ENCODE measurements at places on chromosomes 11 and 22. TPM values are rescaled to one million over a fixed set of nuclear protein-coding genes. Genes with fewer than 3 reads are reported as not detected.

GRCh38 chr11:117095284-117096161, 2.7 kb downstream of the SIK3 start:
- H3K27me3 ChIP-seq = no peaks in the 10 kb centered on the region
- H3K4me3 ChIP-seq = peak overlapping the region; percentile 5
- no peak for DNase-seq
- H3K4me1 ChIP-seq = peaks cover 71% of the 10 kb centered on the region
- peak overlapping the region; percentile 92 for H3K27ac ChIP-seq
- H3K36me3 ChIP-seq = no peaks in the 10 kb centered on the region

- peak; percentile 33 for DNase-seq
- no peaks in the 10 kb centered on the region for H3K4me1 ChIP-seq
- no peak overlapping the region for H3K27ac ChIP-seq
Measured at GRCh38 chr22:30867746-30868662, 100.6 kb downstream of the MORC2 start.

DNA sequence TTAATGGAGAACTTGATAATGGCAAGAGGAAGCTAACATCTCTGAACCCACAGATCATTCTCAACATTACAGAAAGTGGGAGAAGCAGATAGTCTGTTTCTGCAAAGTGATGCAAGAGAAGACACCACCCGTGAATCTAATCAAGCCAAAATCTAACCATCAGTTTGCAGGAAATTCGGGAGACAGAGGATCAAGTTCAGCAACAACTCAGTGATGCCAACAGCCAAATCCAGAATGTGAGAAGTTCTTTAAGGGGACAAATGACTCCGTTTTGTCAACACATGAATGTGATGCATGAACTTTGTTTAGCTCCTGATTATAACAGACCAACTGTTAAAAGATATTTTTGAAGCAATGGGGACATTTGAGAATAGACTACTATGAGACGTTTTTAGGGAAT, 95.2 kb upstream of the LDLRAD3 start:
- H3K4me1 ChIP-seq = peaks cover 5% of the 10 kb centered on the region
- no peak for DNase-seq
- H3K27me3 ChIP-seq = no peaks in the 10 kb centered on the region

Gene GGTLC3
- total RNA-seq = not detected

GRCh38 chr11:95895815-95896214, 28.1 kb downstream of the MTMR2 start:
- H3K27me3 ChIP-seq = no peaks in the 10 kb centered on the region
- H3K36me3 ChIP-seq = no peaks in the 10 kb centered on the region
- peaks cover 2% of the 10 kb centered on the region for H3K4me1 ChIP-seq
- no peak overlapping the region for H3K27ac ChIP-seq
- no peak for DNase-seq
- no peak overlapping the region for H3K4me3 ChIP-seq

Gene SYCE3
- total RNA-seq = not detected

- no peaks in the 10 kb centered on the region for H3K36me3 ChIP-seq
- peak overlapping the region; percentile 86 for H3K4me3 ChIP-seq
- DNase-seq = no peak
- H3K27me3 ChIP-seq = no peaks in the 10 kb centered on the region
- no peaks in the 10 kb centered on the region for H3K4me1 ChIP-seq
Measured at GRCh38 chr11:17275400-17276235, 921 bp upstream of the NUCB2 start.

DNA sequence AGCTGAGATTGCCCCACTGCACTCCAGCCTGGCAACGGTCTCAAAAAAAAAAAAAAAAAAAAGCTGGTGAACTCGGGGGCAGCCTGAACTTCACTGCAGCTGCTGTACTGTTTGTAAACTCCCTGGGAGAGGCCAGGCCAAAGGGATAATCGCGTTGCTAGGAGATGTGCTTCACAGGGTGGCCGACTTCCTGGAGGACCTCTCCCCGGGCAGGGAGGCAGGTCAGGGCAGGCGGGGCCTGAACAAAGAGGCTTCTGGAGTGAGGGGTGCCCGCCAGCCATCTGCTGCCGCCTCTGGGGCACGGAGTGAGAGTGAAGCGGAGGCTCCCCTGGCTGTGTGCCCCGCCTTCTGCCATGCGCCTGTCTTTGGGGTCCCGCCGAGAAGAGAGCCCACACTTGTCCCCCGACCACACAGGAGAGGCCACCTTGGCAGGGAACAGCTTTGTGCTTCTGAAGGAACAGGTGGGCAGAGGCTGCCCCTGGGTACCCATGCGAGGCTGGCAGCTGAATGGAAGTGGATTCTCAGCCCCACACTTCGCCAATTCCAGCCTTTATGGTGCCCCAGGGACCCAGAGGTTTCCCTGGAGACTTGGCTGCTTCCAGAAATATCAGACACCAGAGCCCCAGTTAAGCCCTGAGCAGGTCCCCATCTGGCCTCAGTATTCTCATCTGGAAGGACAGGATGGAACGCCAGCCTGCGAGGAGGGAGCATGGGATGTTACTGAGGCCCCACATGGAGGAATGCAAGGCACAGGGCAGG, 29.6 kb downstream of the TMEM184B start:
- no peaks in the 10 kb centered on the region for H3K27me3 ChIP-seq
- no peak overlapping the region for H3K4me3 ChIP-seq
- H3K4me1 ChIP-seq = no peaks in the 10 kb centered on the region
- H3K27ac ChIP-seq = peak overlapping the region; percentile 32
- H3K36me3 ChIP-seq = no peaks in the 10 kb centered on the region
- DNase-seq = peak; percentile 46

DNA sequence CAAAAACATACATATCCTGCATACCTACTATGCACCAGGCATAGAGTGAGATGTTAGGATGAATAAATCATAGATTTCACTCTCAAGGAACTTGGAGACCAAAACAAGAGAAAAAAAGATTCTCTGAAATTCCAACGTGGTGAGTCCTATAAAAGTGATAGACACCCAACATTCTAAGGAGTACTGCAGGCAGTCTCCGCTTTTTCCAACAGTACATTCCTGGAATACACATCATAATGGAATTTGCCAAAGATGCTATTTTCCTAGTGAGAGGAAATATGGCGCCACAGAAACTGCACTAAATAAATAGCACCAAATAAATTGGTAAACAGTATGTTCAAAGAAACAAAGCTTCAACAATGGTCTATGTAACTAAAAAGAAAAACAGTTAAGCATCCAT, 6.0 kb downstream of the TMEM123 start:
- DNase-seq = no peak
- no peak overlapping the region for H3K4me3 ChIP-seq
- peaks cover 38% of the 10 kb centered on the region for H3K4me1 ChIP-seq
- H3K27me3 ChIP-seq = no peaks in the 10 kb centered on the region

- H3K4me1 ChIP-seq = peaks cover 4% of the 10 kb centered on the region
- no peak for DNase-seq
- no peak overlapping the region for H3K4me3 ChIP-seq
- H3K27me3 ChIP-seq = no peaks in the 10 kb centered on the region
- no peaks in the 10 kb centered on the region for H3K36me3 ChIP-seq
Measured at GRCh38 chr11:128488471-128488870, 98.9 kb downstream of the ETS1 start.

Gene C11orf87
- total RNA-seq = not detected

DNA sequence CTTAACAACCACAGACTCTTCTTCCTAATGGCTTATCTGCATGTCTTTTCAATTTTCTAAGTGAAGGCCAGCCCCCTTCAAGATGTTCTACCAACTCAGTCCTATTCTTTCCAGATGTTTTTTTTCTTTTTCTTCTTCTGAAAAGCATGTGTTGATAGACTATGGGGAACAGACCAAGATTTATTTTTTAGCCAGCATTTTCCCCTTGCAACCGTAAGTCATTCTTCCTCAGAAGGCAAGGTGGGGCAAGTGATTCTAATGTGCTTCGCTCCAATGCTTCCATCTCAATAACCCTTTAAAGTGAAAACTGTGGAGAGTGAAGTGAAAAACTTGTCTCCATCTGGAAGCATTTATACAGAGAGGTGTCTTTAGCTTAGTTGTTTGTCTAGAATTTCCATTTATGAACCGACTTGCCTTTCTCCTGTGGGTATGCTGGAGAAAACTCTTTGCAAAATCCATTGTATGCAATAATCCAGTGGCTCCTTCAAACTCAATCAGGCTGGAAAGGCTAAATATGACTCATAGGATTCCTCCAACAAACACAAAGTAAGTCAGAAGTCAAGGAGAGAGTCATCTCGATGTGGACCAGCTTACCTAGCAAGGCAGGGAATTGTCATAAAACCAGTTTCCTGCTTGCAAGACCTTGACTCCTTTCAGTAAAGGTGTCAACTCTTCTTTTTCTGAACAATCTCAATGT, 83.7 kb downstream of the MAML2 start:
- H3K36me3 ChIP-seq = no peaks in the 10 kb centered on the region
- H3K27me3 ChIP-seq = no peaks in the 10 kb centered on the region
- peaks cover 5% of the 10 kb centered on the region for H3K4me1 ChIP-seq
- no peak overlapping the region for H3K4me3 ChIP-seq

GRCh38 chr22:23899042-23899745, 5.0 kb downstream of the MIF start:
- peaks cover 2% of the 10 kb centered on the region for H3K4me1 ChIP-seq
- peaks cover 4% of the 10 kb centered on the region for H3K36me3 ChIP-seq

Gene OR10G8
- not detected for total RNA-seq

DNA sequence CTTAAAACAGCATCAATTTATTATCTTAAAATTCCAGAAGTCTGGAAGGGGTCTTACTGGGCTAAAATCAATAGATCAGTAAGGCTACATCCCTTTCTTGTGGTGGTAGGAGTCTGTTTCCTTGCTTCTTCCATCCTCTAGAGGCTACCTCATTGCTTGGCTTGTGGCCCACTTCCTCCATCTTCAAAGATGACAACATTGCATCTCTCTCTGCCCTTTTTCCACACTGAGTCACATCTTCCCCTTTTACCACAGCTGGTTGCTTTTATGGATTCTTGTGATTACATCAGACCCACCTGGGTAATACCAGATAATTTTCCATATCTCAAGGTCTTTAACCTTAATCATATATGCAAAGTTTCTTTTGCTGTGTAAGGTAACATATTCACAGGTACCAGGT, 60.9 kb downstream of the GRIA4 start:
- no peaks in the 10 kb centered on the region for H3K36me3 ChIP-seq
- H3K27ac ChIP-seq = no peak overlapping the region
- no peak overlapping the region for H3K4me3 ChIP-seq
- no peaks in the 10 kb centered on the region for H3K4me1 ChIP-seq
- DNase-seq = no peak
- no peaks in the 10 kb centered on the region for H3K27me3 ChIP-seq

Gene MRTFA
- 22.0 TPM for total RNA-seq

GRCh38 chr11:77690649-77691048, 53.1 kb upstream of the CLNS1A start:
- no peaks in the 10 kb centered on the region for H3K4me1 ChIP-seq
- H3K27ac ChIP-seq = no peak overlapping the region
- H3K4me3 ChIP-seq = no peak overlapping the region
- peaks cover 18% of the 10 kb centered on the region for H3K36me3 ChIP-seq
- H3K27me3 ChIP-seq = no peaks in the 10 kb centered on the region

Gene IGSF9B
- total RNA-seq = 0.09 TPM

Gene YDJC
- total RNA-seq = 8.5 TPM

DNA sequence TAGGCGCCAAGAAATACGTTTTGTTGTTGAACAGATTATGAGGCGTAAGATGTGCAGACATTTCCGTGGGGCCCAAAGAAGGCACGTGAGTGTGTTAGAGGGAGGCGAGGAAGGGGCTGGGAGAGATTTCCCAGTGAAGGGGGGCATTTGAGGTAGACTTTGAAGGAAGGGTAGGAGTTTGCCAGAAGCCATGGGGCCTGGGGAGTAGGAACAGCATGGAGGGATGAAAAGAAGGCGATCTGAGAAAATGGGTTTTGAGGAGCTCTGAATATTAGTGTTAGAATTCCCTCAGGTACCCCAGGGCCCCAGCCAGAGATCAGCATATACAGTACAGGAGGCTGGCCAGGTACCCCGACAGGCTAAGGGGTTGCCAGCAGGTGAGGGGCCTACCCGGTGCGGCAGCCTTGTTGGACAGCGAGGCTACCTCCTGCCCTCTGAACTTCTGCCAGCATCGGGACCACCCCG, 414 bp upstream of the MIEF1 start:
- H3K36me3 ChIP-seq = peaks cover 18% of the 10 kb centered on the region
- peak; percentile 58 for DNase-seq
- H3K27me3 ChIP-seq = no peaks in the 10 kb centered on the region
- H3K4me3 ChIP-seq = peak overlapping the region; percentile 39
- H3K4me1 ChIP-seq = peaks cover 26% of the 10 kb centered on the region
- H3K27ac ChIP-seq = peak overlapping the region; percentile 81

GRCh38 chr22:44574057-44574639, 76.1 kb upstream of the RTL6 start:
- H3K27ac ChIP-seq = no peak overlapping the region
- no peak for DNase-seq
- no peaks in the 10 kb centered on the region for H3K27me3 ChIP-seq
- H3K4me1 ChIP-seq = no peaks in the 10 kb centered on the region
- H3K36me3 ChIP-seq = no peaks in the 10 kb centered on the region

DNA sequence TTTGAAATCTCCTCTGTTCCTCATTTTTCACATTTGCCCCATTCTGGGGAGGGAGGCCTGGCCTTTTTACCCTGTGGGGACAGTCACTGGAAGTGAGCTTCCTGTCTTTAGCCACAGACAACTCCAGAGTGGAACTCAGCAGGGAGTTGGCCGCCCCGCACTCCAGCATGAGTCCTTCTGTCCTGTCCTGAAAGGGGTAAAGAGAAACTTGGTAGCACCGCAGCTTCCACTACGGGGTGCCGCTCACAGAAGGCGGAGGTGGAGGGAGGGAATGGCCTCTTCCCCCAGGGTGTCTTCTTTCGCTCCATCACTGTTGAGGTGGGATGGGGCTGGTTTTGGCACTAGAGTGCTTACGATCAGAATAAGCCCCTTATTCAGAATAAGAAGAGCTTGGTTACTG, 132.2 kb downstream of the ST3GAL4 start:
- H3K27ac ChIP-seq = no peak overlapping the region
- DNase-seq = no peak
- no peaks in the 10 kb centered on the region for H3K4me1 ChIP-seq
- no peaks in the 10 kb centered on the region for H3K36me3 ChIP-seq
- H3K4me3 ChIP-seq = no peak overlapping the region
- no peaks in the 10 kb centered on the region for H3K27me3 ChIP-seq

Gene APOBEC3B
- 0.08 TPM for total RNA-seq

DNA sequence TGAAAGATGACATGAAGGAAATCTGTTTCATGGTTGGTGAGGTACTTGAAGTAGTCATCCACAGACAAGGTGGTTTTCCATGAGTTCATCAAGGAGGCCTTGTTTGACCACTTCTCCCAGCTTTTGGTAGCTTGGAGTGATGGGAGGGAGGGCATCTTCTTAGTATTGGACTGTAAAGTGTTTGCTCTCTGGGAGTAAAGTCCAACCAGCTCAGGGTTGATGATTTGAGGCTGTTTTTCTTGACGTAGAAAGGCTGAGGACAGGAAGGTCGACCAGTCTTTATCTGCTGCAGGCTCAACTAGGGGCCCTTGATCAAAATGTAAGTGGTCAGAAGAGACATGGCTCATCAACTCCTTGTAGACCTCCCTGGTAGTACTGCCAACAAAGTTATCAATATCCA, 1.7 kb downstream of the CCDC87 start:
- peaks cover 35% of the 10 kb centered on the region for H3K4me1 ChIP-seq
- no peaks in the 10 kb centered on the region for H3K36me3 ChIP-seq
- no peak overlapping the region for H3K4me3 ChIP-seq
- H3K27me3 ChIP-seq = no peaks in the 10 kb centered on the region
- DNase-seq = no peak

GRCh38 chr11:7275133-7275532, 23.4 kb downstream of the SYT9 start:
- no peaks in the 10 kb centered on the region for H3K27me3 ChIP-seq
- no peak overlapping the region for H3K4me3 ChIP-seq
- no peaks in the 10 kb centered on the region for H3K36me3 ChIP-seq
- no peak overlapping the region for H3K27ac ChIP-seq
- H3K4me1 ChIP-seq = no peaks in the 10 kb centered on the region
- DNase-seq = no peak

Gene HBE1
- total RNA-seq = 82.7 TPM
